ENCODE measurements at places on chromosomes 2 and 18.
A peak's percentile ranks its signal among the peaks of the same experiment; 100 is the strongest.

- DNase-seq = no peak
Measured at GRCh38 chr2:122138561-122138960, 383.1 kb downstream of the TSN start.

GRCh38 chr18:44683556-44683955 lies 2.9 kb downstream of the SETBP1 start:
- peak; percentile 53 for DNase-seq

DNA sequence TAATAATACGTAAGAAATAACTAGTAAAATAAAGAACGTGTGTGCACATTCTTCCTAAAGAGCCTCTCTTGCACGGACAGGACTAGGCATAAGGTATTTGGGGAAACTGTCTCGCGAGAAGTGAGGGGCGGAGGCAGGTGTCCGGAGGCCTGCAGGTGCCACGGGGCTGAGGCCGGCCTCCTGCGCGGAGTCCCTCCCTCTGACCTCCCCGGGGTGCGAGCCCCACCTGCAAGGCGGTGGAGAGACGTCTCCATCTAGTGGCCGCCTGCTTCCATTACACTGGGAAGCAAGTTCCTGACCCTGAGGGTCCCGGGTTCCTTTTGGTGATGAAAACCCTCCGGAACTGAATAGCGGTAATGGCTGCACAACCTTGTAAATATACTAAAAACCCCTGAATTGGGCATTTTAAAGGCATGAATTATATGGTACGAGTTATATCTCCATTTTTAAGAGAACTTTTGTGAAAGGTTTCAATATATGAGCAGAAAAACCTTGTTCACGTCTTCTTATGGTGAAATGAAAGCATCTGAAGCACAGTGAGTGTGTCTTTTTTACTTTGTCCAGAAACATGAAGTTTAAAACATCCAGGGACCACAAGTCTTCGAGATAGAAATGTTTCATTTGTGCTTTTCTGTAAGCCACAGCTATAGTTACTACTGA lies 35.5 kb upstream of the CTDP1 start:
- DNase-seq = peak; percentile 49

- DNase-seq = peak; percentile 38
Measured at GRCh38 chr2:236176417-236176816, 8.2 kb upstream of the GBX2 start.

- peak; percentile 51 for DNase-seq
Measured at GRCh38 chr2:163662141-163662780, 73.5 kb downstream of the FIGN start.

- no peak for DNase-seq
Measured at GRCh38 chr2:33518929-33519328, 42.5 kb downstream of the RASGRP3 start.

GRCh38 chr2:168034616-168035015 lies 212.8 kb downstream of the STK39 start:
- DNase-seq = no peak

DNA sequence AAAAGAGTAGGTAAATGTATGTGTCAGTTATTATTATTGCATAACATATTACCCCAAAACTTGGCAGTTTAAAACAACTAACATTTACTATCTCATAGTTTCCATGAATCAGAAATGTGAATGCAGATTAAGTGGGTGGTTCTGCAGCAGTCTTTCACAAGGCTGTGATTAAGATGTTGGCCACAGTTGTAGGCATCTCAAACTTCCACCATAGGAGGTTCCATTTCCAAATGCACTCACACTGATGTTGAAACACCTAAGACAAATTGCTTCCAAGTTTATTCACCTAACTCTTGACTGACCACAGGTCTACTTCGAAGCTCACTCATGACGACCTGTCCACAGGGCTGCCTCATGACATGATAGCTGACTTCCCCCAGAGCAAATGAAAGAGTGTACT lies 360.8 kb downstream of the GRB14 start:
- peak; percentile 5 for DNase-seq

- no peak for DNase-seq
Measured at GRCh38 chr2:31555967-31556706, 24.6 kb downstream of the SRD5A2 start.

DNA sequence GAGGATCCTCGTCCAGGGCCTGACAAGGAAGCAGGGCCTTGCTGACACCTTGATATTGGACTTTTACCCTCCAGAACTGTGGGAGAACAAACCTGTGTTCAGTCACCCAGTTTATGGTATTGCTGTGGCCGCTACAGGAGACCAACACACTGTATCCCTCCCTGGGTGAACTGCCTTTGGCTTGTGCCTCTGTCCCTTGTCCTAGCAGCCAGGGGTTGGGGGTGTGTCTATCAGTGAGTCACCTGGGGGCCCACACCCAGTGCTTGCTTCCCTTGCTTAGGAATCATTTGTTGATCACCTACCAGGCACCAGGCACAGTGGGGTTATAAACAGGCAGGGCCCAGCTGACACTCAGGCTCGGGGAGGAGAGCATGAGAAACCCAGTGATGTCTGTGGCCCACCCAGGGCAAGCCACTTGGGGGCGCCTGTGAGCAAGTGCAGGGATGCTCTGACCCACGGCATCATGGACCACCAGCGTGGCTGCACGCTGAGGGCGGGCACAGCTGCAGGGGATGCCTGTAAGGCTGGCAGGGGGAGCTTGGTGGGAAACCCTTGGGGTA lies 17.1 kb downstream of the TMEM185B start:
- no peak for DNase-seq

DNA sequence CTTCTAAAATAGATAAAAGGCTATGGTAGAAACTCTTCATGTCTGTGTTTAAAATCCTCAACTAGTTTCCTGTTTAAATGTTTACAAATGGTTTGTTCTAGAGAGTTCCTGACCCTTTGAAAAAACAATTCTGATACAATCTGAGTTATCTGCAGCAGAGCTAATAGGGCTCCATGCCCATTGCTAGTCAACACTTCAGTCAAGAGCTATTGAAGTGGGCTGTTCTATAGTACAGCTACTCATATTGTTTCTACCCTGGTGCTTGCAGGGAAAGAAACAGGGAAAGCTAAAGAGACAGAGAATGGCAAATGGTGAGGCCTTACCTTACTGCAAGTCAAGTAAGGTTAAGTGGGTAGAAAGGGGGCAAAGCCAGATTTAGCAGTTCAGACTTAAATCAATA lies 112.3 kb upstream of the CAVIN2 start:
- no peak for DNase-seq

- peak; percentile 36 for DNase-seq
Measured at GRCh38 chr2:183522489-183523266, 398.4 kb downstream of the NUP35 start.

DNA sequence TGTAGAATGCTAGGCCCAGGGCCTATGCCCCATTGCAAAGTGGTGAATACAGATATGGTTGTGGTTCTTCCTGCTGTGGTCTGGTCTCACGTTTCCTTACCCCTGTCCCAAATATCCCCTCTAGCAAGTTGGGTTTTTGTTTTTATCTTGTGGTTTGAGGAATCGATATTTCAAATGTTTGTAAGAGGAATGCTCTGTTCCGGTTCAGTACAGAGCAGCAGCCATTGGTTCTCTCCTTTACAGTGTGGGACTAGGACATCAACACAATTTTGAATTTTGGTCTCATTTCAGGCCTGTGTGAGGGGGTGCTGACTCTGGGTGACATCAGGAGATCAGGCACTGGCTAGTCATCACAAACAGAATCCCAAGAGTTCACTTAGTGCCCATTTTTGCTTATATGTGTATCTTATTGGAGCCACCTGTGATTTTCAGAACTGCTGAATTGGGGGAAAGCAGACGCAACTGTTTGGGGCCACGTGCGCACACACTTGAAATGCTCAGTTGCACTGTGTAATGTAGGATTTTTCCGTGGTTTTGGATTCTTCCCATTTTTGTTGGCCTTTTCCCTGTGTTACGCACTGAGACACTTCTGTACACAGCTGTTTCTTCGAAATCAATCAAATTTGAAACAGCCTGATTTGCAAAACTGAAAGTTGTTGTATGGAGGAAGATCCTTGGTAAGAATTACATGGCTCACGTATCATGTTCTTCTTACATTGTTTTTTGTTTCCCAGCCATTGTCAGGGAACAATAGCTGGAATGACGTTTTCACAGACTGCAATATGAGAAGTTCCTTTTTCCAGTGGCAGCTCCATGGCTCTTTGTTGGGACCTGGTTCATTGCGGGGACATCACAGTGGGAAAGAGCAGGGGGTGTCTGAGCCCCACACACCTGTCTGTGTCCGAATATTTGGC lies 8.6 kb downstream of the SH3BP4 start:
- DNase-seq = peak; percentile 76

DNA sequence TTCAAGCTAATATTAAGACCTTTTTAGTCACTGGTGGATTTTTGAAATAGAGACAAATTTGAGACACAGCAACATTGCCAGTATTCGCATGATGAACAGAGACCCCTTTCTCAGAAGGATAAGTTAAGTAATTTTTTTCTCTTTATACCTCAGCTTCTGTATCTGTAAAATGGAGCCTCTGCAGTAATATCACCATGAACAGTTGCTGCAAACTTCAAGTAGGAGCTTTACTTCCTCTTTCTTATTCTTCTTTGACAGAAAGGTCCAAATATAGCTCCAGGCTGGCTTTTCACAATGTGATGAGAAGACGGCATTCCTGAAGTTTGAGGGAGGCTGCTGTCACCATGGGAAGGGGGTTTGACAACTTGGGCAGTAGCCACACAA lies 158.7 kb downstream of the TDRD15 start:
- no peak for DNase-seq

DNA sequence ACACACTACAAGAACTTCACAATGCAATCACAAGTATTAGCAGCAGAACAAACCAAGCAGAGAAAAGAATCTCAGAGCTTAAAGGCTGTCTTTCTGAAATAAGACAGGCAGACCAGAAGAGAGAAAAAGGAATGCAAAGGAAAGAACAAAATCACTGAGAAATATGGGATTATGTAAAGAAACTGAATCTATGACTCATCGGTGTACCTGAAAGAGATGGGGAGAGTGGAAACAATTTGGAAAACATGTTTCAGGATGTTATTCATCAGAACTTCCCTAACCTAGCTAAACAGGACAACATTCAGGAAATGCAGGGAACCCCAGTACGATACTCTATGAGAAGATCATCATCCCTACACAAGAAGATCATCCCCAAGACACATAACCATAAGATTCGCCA lies 499.0 kb upstream of the CHAC2 start:
- DNase-seq = no peak

DNA sequence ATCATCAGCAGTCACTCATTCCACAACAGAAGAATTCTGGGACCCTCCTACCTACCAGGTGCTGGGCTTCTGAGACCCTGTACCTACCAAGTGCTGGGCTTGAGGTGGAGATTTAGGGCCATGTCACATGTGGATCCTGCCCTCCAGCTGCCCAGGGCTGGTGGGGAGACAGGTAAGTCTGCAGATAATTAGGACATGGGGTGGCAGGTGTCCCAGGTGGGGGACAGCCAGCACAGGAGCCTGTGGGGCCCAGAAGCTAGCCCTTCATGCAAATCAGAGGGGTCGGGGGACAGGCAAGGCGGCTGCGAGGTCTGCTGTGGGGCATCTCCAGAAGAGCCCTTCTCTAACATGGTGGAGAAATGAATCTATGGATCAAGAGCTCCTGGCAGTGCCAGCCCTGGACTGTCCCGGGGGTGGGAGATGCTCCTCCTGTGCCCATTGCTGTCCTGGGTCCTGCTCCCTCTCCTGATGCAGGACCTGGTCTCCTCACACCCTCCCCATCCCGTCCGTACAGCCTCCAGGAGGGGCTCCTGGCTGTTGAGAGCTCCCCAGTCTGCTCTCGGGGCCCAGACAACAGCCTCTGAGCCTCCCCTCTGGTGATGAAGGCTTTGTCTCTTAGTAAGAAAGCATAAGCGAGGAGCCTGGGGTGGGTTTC lies 106.3 kb upstream of the GLI2 start:
- no peak for DNase-seq

DNA sequence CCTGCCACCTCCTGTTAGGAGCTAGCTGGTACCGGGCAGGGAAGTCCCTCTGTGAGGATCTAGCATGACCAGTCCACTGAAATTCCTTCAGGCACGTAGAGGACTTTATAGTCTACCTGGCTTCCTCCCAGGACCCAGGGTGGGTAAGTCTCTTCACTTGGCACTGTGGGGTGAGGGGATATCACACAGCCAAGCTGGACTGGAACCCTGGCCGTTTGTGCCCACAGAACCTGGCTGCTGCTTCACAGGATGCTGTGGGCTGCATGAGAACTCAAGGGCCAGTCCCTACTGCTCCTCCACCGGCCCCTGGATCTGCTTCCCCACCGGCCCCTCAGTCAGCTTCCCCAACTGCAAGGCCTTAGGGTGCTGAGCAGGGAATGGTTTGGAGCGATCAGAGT lies 35.8 kb downstream of the HS1BP3 start:
- DNase-seq = no peak

DNA sequence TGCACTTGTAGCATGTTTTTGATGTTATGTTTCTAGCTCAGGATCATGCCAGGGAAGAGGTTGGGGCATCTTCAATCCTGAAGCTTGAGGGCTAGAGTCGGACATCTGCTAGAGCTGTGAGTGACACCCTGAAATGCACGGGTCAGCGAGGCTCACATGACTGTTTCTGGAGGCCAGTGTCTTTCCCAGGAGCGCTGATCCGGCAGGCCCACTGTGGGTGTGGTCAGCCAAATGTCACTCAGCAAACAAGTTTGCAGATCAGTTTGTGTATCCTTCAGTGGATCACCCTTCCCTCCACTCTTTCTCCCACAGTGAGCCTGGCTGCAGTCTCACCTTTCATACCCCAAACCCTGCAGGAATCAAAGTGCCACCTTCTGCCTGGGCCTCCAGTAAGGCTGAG lies 23.0 kb upstream of the ARHGEF4 start:
- DNase-seq = no peak

DNA sequence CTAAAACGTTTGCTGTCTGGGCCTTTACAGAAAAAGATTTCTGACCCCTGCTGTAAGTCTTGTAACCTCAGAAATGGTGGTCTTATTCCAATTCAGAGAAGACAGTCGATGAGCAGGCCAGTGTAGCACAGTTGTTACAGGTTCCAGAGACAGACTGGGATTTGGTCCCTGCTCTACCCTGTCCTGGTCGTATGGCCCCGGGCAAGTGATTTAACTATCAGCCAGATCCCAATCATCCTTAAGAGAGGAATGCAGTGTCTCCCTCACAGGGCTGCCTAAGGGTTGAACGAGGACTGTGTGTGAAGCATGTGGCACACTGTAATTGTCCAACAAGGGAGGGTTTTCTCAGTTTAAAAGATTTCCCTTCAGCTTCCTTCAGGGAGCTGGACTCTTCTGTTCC lies 47.2 kb downstream of the HK2 start:
- no peak for DNase-seq

DNA sequence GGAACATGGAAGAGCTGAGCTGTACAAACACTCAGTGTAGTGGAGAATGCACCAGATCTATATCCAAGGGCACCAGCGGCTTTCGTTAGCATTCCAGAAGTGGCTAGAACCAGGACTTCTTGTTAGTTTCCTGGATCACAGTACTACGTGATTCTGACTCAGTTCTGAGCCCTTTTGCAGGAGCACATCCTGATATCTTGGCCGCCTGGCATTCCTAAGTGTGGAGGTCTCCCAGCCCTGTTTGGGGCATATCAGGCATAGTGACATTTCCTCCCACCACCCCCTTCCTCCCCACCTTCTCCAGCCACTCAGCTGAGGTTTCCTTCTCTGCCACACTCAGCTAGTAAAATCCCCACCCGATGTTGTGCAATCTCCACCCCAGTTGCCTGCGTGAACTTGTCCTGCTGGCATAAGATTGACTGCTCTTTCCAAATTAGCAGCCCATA lies 63.4 kb downstream of the BMP10 start:
- no peak for DNase-seq

- DNase-seq = no peak
Measured at GRCh38 chr2:71798266-71799012, 345.1 kb downstream of the DYSF start.
